Vein endothelial cell (primary cell): ENCODE measurements at places on chromosomes 2 and 18. TPM values are rescaled to one million over a fixed set of nuclear protein-coding genes. Genes with fewer than 3 reads are reported as not detected.

The DIPK1C gene
- total RNA-seq: not detected in 2 replicates

The ACTG2 gene
- total RNA-seq: 0.67 TPM in 1 of 2 replicates, not detected in the other

The CD8B gene
- total RNA-seq: not detected in 2 replicates

The KIAA2012 gene
- total RNA-seq: not detected in 2 replicates

The FSHR gene
- not detected in 2 replicates for total RNA-seq

The CLEC4F gene
- total RNA-seq: not detected in 2 replicates
